ENCODE measurements at places on chromosomes 12 and 14.

- DNase-seq: no peak
- H3K4me3 ChIP-seq: no peak overlapping the region
- H3K27me3 ChIP-seq: peaks cover 9% of the 10 kb centered on the region
- H3K36me3 ChIP-seq: no peaks in the 10 kb centered on the region
- H3K27ac ChIP-seq: no peak overlapping the region
- H3K4me1 ChIP-seq: no peaks in the 10 kb centered on the region
These were observed 248.4 kb upstream of the CCDC196 start for GRCh38 chr14:66237741-66238140.

GRCh38 chr12:113214895-113215400, 6.3 kb upstream of the TPCN1 start:
- no peaks in the 10 kb centered on the region for H3K36me3 ChIP-seq
- no peak for DNase-seq
- peaks cover 30% of the 10 kb centered on the region for H3K4me1 ChIP-seq
- H3K27ac ChIP-seq: no peak overlapping the region
- no peak overlapping the region for H3K4me3 ChIP-seq

DNA sequence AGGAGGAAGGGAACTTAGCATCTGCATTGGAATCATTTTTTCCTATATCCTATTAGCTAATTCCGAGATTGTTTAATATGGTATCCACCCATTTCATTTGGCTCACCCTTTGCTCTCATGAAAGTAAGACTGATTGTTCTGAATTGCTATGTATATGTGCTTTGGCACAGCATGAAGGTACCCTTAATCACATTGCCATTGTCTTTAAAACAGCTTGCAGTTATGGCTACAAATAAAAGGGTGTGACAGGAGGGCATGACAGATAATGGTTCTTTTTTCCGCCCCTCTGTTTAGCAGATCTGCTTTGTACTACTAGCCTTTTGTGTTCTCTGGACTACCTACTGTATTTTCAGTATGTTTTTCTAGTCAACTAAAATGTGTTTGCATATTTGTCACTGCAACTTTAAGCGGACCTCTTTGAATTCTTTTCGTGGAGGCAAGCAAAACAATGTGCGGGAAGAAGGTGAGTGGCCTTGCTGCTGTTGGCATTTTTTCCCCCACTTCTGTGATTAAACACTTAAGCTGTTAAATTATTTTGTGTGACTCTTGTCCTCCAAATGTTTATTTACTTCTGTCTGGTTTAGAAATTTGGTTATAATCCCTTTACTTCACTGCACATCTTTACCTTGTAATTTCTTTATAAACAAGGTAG, 35.8 kb downstream of the FBXO34 start:
- no peak overlapping the region for H3K4me3 ChIP-seq
- H3K36me3 ChIP-seq: peaks cover 25% of the 10 kb centered on the region
- peak overlapping the region; percentile 18 for H3K27ac ChIP-seq

- H3K27me3 ChIP-seq: no peaks in the 10 kb centered on the region
- DNase-seq: no peak
- no peaks in the 10 kb centered on the region for H3K4me1 ChIP-seq
- no peak overlapping the region for H3K27ac ChIP-seq
- H3K36me3 ChIP-seq: no peaks in the 10 kb centered on the region
- no peak overlapping the region for H3K4me3 ChIP-seq
These were observed 42.7 kb upstream of the ALX1 start for GRCh38 chr12:85237327-85237726.

DNA sequence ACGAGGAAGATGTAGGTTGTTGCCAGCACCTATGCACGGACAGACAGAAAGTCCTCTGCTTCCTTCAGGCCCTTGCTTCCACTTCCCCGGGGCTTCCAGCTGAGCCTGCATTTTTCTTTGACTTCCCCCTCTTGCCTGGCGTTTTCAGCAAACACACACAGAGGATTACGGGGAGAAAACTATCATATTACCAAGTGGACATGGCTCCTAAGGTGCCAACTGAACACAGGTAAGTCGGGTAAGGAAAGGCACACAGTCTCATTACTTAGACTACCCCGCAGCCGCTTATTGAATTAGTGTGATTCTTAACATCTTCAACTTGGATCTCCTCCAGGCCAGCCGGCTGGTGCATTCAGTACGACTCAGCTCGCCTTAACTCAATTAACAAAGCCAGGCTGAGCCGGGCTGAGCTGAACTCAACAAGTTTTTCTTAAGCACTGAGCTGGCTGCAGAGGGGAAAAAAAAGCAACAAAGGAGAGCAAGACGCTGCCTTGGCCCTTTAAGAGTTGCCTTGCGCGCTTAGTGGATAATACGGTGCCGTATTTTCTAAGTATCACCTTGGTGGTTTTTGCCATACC, 19.2 kb upstream of the MAP1LC3B2 start:
- H3K4me1 ChIP-seq: peaks cover 56% of the 10 kb centered on the region
- H3K27me3 ChIP-seq: no peaks in the 10 kb centered on the region
- H3K4me3 ChIP-seq: no peak overlapping the region
- no peak for DNase-seq
- no peaks in the 10 kb centered on the region for H3K36me3 ChIP-seq

DNA sequence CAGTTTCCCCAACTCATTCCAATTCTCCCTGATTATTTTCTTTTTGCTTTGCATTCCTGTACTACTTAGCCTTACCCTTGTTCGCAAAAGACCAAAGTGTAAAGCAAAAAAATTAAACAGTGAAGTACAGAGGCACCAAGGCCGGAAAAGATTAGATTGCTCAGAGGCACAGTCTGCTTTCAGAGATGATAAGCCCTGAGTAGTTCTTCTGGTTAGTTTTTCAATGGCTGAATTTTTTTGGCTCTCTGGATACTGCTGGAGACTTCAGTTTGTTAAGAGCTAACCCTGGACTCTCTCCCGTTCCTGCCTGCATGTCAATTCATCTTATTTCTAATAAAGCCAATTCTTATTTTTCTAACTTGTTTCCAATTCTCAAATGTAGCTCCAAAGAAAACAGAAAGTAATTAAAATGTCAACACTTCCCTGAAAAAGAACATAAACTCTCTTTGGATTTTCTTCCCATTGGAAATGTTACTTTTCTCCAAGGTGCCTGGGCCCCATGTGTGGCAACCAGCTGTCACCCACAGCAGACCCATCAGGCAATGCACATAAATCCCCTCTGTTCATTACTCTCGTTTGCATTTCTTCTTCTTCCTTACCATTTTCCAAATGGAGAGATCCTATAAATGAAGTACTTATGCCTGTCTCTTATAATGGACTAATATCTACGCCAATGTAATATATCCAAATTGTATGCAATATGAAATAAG, 142.8 kb downstream of the BTG1 start:
- H3K27me3 ChIP-seq: no peaks in the 10 kb centered on the region
- DNase-seq: no peak
- H3K4me3 ChIP-seq: no peak overlapping the region
- peaks cover 10% of the 10 kb centered on the region for H3K36me3 ChIP-seq
- H3K27ac ChIP-seq: no peak overlapping the region
- H3K4me1 ChIP-seq: no peaks in the 10 kb centered on the region

DNA sequence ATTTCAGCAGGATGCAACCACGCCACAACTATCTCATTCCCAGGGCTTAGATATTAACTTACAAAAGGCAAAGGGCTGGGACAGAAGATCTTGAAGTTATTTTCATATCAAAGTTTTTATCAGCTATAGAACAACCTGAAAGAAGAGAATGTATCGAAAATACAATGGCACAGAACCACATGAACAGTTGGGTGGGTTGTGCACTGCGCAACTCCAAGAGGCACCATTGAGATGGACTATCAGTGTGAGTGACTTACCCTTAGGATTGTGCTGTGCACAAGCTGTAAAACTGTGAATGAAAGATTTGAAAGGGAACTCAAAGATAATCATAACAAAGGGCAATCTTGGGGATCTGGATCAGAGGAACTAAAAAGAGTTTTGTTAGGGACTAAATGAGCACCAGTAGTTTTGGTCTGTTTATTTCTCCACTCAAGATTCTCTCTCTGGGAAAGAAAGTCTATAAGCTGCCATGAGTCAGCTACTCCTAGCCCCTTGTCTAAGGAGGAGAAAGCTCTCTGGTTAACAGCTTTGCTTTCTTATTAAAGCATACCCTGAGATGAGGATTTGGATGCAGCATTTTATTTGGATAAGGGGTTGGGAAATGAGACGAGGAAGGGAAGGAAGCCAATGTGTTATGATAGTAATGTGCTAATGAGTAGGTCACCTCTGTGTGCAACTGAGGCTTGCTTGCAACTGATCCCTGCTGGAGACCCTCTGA, 62.2 kb downstream of the TBX5 start:
- no peak overlapping the region for H3K4me3 ChIP-seq
- H3K36me3 ChIP-seq: no peaks in the 10 kb centered on the region
- no peak for DNase-seq

DNA sequence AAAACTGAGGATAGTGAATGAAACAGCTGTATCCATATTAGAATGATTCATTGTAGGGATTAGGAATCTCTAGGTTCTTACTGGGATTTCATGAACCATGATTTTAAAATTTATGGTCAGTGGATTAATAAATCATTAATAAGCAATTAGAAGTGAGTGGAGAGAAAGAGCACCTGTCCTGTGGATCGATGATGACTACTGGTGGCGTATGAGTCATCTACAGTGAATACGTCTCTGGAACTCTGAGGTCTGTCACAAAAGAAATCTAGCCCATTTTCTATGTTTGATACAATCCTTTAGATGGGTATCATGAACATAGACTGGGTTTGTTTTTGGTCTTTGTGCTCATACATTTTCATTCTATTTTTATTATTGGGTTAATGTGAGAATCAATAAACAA, 77.3 kb upstream of the RTL1 start:
- DNase-seq: no peak
- no peaks in the 10 kb centered on the region for H3K36me3 ChIP-seq
- no peak overlapping the region for H3K27ac ChIP-seq
- H3K4me3 ChIP-seq: no peak overlapping the region
- peaks cover 4% of the 10 kb centered on the region for H3K27me3 ChIP-seq

GRCh38 chr12:5808981-5809380, 136.1 kb downstream of the ANO2 start:
- no peaks in the 10 kb centered on the region for H3K36me3 ChIP-seq
- no peak overlapping the region for H3K27ac ChIP-seq
- peaks cover under 1% of the 10 kb centered on the region for H3K27me3 ChIP-seq
- DNase-seq: no peak
- no peak overlapping the region for H3K4me3 ChIP-seq
- no peaks in the 10 kb centered on the region for H3K4me1 ChIP-seq

DNA sequence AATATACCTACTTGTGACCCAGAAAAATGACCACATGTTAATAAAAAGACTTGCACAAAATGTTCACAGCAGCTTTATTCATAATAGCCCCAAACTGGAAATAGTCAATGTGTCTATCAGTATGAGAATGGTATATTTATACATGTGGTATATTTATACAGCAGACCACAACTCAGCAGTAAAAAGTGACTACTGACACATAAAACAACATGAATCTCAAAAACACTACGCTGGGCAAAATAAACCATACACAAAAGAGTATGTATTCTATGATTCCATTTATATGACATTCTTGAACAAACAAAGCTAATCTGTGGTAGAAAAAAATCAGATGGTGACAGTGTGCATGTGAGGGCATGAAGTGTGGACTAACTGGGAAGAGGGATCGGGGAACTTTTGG, 35.1 kb downstream of the ARF6 start:
- H3K27me3 ChIP-seq: no peaks in the 10 kb centered on the region
- peaks cover 31% of the 10 kb centered on the region for H3K4me1 ChIP-seq
- H3K4me3 ChIP-seq: no peak overlapping the region
- peak overlapping the region; percentile 10 for H3K27ac ChIP-seq
- no peak for DNase-seq

GRCh38 chr14:96802963-96803362, 5.8 kb downstream of the VRK1 start:
- no peak overlapping the region for H3K27ac ChIP-seq
- no peak overlapping the region for H3K4me3 ChIP-seq
- no peak for DNase-seq
- no peaks in the 10 kb centered on the region for H3K27me3 ChIP-seq
- no peaks in the 10 kb centered on the region for H3K36me3 ChIP-seq

GRCh38 chr12:114668886-114669288, 15.1 kb downstream of the TBX3 start:
- H3K4me3 ChIP-seq: no peak overlapping the region
- no peak for DNase-seq
- peaks cover 76% of the 10 kb centered on the region for H3K27me3 ChIP-seq
- no peaks in the 10 kb centered on the region for H3K36me3 ChIP-seq
- peaks cover 8% of the 10 kb centered on the region for H3K4me1 ChIP-seq
- H3K27ac ChIP-seq: no peak overlapping the region

- H3K36me3 ChIP-seq: peaks cover 11% of the 10 kb centered on the region
- peaks cover 63% of the 10 kb centered on the region for H3K4me1 ChIP-seq
- H3K4me3 ChIP-seq: peak overlapping the region; percentile 51
- H3K27ac ChIP-seq: peak overlapping the region; percentile 94
- no peaks in the 10 kb centered on the region for H3K27me3 ChIP-seq
- DNase-seq: no peak
These were observed 115.7 kb downstream of the PLXNC1 start for GRCh38 chr12:94263905-94264561.

DNA sequence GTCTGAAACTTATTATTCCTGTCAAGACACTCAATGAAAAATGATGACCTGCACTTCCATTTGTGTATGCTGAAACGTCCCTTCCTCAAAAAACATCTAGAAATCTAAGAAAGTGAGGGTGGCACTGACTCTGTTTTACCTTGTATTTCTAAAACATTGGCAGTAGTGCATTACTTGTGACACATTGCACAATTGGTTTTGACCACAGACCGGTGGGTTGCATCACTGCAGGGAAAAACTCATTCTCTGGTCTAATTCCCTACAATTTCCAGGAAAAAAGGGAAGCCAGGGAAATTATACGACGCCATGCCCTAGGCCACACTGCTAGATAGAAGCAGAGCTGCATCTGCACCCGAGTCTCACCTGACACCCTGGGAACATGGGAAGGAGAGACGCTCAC, 156.7 kb downstream of the NTF3 start:
- no peaks in the 10 kb centered on the region for H3K4me1 ChIP-seq
- H3K36me3 ChIP-seq: no peaks in the 10 kb centered on the region
- H3K4me3 ChIP-seq: no peak overlapping the region
- H3K27ac ChIP-seq: no peak overlapping the region
- peaks cover 3% of the 10 kb centered on the region for H3K27me3 ChIP-seq
- no peak for DNase-seq

DNA sequence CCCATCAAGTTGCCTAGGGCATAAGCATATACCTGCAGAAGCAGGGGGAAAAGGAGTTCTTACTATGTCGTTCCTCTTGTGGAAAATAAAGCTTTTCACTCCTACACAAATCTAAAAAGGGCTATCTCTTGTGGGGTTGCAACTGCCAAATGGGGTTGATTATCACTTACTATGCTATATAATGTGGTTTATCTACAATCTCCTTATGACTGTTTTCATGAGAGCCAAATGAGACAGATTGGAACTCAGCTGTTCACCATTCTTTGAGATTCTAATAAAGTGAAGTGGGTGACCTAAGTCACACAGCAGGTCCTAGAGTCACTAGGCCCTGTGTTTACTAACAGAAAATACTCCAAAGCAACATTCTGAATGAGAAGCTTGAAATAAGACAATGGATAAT, 47.7 kb downstream of the CIT start:
- H3K4me1 ChIP-seq: no peaks in the 10 kb centered on the region
- no peak overlapping the region for H3K27ac ChIP-seq
- H3K4me3 ChIP-seq: no peak overlapping the region
